ENCODE measurements at places on chromosomes 6 and 20.

DNA sequence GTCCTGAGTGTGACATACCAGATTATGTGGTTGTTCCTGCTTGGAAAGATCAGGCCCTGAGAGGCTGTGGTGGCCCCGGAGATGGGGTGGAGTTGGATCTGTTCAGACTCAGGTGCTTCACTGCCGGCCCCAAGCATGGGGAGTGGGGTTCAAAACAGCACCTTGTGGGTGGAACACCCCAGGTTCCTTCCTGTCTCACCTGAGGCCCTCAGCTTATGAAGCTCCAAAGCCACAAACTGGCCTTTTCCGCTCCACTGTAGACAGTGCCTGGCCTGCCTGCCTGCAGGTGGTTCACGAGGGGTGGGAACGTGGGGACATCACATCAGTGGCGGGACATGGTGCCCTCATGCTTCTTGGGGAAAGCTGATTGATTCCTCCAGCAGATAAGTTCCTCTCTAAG is 146.4 kb downstream of the TAF4 start:
- no peak for DNase-seq

GRCh38 chr20:32535316-32535952 is 49.7 kb downstream of the NOL4L start:
- DNase-seq: no peak

GRCh38 chr6:1672379-1672778 is 62.7 kb downstream of the FOXC1 start:
- DNase-seq: no peak

DNA sequence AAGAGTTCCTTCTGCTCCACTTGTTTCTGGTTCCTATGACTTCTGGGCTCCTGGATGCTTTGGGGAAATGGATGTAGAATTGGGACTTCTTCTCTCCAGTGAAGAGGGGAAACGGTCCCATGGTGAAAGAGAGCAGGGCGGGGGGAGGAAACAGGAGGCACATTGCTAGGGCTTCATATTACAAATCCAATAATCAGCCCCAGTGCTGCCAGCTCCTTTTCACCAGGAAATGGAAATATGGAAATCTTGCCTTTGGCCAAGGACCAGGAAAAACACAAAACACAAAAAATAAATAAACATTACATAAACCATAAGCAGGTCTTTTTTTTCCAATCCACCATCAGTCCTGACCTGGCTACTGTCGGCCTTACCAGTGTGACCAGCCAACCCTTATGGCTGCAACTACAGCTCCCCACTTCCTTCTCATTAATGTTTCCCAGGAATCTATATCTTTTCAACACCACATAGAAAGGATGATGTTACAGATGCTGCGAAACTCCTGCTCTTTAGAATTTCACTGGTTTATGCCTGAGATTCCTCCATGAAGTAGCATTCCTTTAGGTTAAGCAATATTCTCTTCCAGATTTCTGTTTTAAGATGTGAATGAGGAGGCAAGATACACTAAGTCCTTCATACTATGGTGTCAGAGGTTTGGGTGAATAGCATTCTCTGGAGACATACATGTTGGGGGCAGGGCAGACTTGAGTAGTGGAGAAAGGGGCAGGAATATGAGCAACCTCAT is 2.0 kb downstream of the PI3 start:
- no peak for DNase-seq

- no peak for DNase-seq
These were observed 426 bp downstream of the ASXL1 start for GRCh38 chr20:32358632-32358882.

- no peak for DNase-seq
These were observed 24.5 kb downstream of the MAP3K5 start for GRCh38 chr6:136767570-136768309.

DNA sequence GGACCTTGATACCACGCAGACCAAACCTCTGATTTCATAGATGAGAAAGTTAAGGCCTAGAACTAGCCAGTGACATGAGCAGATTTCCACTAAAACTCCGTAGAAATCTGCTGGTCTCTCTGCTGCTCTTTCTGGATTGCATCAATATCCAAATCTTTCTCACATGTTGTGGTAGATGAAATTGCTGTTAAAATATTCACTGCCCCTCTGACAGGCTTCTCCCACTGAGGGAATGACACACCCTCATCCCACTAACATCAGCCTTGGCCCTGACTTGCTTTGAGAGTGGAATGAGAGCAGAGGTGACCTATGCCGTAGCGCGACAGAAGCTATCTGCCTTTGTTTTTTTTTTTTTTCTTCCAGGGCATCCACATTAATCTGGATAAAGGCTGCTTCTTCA is 20.4 kb upstream of the EXOC2 start:
- DNase-seq: no peak

GRCh38 chr6:154569156-154569862 is 58.8 kb upstream of the CNKSR3 start:
- no peak for DNase-seq

- DNase-seq: no peak
These were observed 18.1 kb upstream of the MAS1L start for GRCh38 chr6:29505808-29506207.

- no peak for DNase-seq
These were observed 30.8 kb downstream of the SMLR1 start for GRCh38 chr6:130858054-130858453.

DNA sequence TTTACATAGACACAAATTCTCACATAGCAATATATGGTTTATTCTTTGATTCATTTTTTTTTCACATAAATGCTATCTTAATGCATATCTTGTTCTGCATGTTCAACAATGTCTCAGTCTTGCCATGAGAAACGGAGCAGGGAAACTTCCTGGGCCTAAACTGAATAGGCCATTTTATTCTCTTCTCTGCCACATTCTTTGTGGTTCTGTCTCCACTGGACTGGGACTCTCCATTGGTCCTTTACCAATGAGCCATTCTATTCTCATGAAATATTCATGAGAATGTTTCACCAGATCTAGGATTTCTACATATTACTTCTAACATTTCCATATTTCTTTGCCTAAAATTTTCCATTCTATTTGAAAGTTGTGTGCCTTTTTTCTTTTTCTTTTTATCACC is 42.8 kb downstream of the LAMA2 start:
- DNase-seq: no peak

GRCh38 chr6:151056230-151056907 is 183.4 kb upstream of the AKAP12 start:
- DNase-seq: no peak

DNA sequence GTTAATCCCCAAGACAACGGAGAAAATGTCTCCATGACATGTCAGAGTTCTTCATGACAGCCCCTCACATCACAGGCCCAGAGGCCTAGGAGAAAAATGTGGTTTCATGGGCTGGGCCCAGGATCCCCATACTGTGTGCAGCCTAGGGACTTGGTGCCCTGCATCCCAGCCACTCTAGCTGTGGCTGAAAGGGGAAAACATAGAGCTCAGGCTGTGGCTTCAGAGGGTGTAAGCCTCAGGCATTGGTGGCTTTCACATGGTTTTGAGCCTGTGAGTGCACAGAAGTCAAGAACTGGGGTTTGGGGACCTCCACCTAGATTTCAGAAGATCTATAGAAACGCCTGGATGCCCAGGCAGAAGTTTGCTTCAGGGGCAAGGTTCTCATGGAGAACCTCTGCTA is 122.8 kb downstream of the FHL5 start:
- DNase-seq: no peak

DNA sequence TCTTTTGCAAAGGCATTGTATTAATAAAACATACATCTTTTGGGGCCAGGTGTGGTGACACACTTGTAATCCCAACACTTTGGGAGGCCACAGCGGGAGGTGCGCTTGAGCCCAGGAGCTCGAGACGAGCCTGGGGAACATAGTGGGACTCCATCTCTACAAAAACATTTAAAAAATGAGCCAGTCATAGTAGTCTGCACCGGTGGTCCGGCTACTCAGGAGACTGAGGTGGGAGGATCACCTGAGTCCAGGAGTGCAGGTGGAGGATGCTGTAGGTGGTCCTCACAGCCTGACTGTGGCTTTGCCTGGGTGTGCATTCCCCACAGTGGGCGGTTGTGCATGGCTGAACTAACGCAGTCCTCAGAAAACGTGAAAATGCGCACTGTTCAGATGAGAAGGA is 162.5 kb downstream of the DLL1 start:
- no peak for DNase-seq

GRCh38 chr6:157665180-157665579 is 157.9 kb upstream of the SNX9 start:
- no peak for DNase-seq

- no peak for DNase-seq
These were observed 264.8 kb downstream of the THBS2 start for GRCh38 chr6:168988801-168989200.

GRCh38 chr6:118468682-118469465 is 79.2 kb upstream of the PLN start:
- DNase-seq: no peak

DNA sequence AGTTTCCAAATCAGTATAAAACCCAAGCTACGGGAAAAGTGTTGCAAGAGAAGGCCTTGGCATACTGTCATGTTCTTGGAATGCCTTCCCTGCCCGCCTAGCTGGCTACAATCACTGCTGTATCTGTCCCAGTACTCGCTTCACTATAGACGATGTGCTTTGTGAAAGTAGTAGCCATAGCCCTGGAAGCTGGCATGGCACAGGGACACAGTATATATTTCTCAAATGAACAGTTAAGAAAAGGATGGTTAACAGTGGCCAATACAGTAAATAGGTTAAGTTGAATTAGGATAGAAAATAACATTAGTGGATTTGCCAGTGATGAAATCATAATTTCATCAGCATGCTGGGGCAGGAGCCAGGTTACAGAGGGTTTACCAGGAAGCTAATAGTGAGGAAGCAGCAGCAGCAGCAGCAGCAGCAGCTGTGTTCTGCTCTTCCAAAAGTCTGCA is 499.3 kb downstream of the CDKAL1 start:
- no peak for DNase-seq

DNA sequence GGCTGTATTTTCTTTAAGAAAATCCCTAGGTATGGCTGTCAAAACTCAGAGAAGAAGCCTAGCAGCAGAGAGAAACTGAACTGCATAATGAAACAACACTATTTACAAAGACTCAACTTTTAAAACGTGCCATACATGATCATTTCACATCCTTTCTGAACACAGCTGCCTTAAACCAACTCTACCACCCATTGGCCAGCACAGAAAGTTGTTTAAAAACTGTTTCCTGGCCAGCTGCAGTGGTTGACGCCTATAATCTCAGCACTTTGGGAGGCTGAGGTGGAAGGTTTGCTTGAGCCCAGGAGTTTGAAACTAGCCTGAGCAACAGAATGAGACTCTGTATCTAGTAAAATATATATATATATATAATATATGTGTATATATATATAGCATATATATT is 336.4 kb upstream of the SOX4 start:
- no peak for DNase-seq

DNA sequence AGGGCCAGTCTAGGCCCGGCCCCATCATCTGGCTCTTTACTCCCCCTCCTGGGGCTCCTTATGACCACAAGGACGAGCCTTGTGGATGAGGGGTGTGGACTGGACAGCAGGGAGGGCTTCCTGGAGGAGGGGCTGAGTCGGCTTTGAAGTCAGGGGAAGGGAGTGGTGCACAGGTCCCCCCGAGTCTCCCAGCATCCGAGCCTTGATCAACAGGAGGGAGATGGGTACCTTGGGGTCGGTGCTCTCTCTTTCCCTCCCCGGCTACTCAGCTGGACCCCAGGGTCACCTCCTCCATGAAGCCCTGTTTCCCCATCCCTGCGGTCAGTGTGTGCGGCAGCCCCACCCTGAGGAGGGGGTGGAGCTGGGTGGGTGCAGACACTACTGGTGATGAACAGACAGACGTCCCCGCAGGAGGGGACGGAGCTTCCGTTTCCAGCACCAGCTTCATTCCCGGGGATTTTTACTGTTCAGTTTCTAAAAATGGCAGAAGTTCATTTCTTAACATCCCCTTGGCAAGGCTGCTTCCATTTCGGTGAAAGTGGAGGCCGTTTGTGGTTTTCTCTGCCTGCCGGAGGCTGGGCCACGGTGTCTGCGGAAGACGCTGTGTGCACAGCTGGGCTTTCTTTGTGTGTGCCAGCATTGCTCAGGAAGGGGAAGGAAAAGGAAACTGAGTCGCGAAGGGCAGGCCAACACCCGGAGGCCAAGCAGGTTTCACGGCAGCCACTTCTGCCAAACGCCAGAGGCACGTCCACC is 19.6 kb downstream of the NTSR1 start:
- DNase-seq: no peak

DNA sequence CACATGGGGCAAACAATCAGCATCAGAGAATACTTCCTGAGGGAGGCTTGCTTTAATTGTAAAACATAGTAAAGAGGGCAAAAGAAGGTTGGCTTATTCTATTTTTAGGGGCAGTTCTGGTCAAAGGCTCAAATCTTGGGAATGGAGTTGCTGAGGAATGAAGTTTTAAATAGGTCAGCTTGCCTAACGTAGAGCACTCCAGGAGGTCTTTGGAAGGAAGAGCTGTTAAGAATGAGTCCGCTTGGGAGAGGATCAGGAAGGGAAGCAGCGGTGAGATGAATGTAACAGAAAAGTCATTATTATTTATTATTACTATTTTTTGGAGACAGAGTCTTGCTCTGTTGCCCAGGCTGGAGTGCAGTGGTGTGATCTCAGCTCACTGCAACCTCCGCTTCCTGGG is 108.7 kb downstream of the ZFAND3 start:
- no peak for DNase-seq

GRCh38 chr20:1838556-1839279 is 56.5 kb upstream of the SIRPA start:
- no peak for DNase-seq

- DNase-seq: no peak
These were observed 146.7 kb upstream of the ID4 start for GRCh38 chr6:19690325-19691075.

- no peak for DNase-seq
These were observed 799 bp upstream of the SHPRH start for GRCh38 chr6:145964948-145965366.

DNA sequence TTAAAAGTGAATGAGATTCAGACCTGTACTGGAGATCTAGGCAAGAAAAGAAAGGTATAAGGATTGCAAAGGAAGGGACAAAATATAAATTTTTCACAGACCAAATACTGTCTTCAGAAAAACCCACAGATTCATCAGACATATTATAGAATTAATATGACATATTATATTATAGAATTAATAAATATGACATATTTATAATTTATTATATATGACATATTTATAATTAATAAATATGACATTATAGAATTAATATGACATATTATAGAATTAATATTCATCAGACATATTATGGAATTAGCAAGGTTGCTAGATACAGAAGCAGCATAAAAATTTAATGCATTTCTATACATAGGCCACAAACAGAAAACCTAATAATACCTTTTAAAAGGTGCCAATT is 44.7 kb upstream of the GNRH2 start:
- DNase-seq: no peak

DNA sequence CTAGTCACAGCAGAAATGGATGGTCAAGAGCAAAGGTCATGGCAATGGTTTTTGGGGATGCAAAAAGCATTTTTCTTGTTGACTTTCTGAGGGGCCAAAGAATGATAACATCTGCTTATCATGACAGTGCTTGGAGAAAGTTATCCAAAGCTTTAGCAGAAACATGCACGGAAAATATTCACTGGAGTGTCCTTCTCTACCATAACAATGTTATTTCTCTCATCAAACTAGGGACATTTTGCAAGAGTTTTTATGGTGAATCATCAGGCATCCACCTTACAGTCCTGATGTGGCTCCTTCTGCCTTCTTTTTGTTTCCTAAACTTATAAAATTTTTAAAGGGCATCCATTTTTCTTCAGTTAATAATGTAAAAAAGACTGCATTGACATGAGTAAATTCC is 302.3 kb downstream of the HIVEP2 start:
- no peak for DNase-seq

- DNase-seq: no peak
These were observed 72.7 kb upstream of the PHIP start for GRCh38 chr6:79150733-79151132.

GRCh38 chr6:13413466-13413862 is 73.9 kb downstream of the GFOD1 start:
- DNase-seq: no peak
